Stimulated activated CD4-positive, alpha-beta T cell treated with anti-CD3 and anti-CD28 coated beads, Interleukin-12 subunit alpha, Interleukin-12 subunit beta, amount 100 ng/mL, for 4 hours (primary cell): ENCODE measurements at places on chromosomes 2 and 18.

GRCh38 chr2:51014759-51015158 lies 17.2 kb downstream of the NRXN1 start:
- DNase-seq: no peak

DNA sequence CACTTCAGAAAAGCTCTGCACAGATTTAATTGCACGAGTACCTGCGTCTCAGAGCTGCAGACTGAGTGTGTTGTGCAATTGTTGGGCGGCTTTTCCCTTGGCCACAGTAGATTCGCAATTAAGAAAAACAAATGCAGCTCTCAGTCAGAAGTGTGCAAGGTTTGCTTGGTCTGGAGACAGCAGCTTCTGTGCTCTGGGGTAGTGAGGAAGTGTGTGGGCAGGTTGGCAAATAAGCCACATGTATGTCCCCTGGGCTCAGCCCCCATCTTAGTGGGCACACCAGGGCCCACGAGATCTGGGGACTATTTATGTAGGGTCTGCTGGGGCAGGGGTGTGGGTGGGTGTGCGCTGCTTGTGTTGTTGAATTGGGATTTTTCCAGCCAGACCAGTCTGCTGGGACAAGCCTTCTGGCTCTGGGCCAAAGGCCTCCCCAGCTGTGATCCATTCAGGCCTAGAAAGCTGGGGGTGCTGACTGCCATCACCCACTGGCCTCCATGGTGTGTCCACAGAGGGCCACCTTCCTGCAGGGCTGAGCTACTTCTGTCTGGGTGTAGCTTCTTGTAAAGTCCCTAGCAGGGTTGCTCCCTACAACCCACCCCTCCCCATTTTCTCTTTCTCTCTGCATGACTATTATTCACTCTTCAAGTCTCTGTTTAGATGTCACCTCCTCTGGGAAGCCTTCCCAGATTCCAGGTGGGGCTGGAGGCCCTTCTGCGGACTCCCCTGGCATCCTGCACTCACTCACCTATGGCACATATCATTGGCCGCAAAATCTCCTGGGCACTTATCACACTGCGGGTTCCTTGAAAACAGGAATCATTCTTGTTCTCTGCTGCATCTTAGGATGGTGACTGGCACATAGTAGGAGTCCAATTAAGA lies 67.8 kb downstream of the ODC1 start:
- no peak for DNase-seq

GRCh38 chr2:171407030-171407675 lies 26.6 kb downstream of the METTL8 start:
- no peak for DNase-seq

- no peak for DNase-seq
These were observed 31.6 kb downstream of the LIMS1 start for GRCh38 chr2:108565778-108566375.

GRCh38 chr18:22342625-22343024 lies 75.1 kb downstream of the CTAGE1 start:
- DNase-seq: no peak

DNA sequence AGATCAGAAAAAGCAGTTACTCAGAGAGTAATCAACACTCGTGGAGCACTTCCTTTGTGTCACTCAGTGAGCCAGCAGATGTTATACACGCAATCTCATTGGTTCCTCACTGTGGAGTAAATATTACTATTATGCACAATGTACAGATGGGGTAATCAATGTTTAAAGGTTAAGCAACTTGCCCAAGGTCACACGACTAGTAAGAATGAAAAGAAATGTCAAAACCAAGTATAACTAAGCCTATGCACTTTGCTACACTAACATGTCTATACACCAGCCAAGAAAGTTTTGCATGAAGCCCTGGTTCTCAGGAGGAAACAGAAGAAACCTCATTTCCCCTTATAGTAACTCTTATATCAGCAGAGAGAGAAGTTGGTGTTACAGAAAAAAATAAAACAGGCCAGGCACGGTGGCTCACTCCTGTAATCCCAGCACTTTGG lies 5.4 kb downstream of the METTL21A start:
- DNase-seq: no peak

DNA sequence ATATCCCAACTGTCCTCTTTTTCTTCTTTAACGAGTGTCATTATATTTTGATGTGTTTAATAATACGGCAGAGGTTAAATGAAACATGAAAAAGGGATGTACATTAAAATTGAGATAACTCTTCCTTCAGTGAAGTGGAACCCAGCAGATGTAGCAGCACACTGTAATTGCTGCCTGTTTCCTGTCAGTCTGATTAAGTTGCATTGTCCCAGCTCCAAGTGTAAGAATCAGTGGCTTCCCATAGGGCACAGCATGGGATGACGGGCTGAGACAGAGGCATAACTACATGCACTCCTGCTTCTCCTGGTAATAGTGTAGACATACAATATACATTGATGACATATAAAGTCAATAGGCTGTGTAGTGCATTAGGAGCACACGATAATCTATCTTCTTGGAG lies 175.8 kb upstream of the TCF4 start:
- no peak for DNase-seq

GRCh38 chr2:45654250-45654649 lies 2.8 kb downstream of the PRKCE start:
- DNase-seq: no peak

DNA sequence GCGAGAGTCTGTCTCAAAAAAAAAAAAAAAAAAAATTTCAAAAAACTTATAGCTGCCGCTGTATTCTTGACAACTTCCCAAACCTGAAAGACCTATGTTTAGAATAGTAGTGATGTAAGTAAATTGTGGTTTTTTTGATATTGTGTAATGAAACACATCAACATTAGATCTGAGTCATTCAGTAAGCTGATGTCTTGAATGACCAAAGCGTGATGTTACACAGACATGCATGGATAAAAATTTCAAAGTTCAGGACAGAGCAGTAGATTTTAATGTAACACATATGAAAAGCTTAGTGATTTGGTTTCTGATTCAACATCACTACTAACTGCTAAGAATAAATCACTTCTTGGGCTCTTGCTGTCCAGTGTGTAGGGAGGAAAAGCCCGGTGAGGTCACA lies 69.3 kb upstream of the MEX3C start:
- DNase-seq: no peak

DNA sequence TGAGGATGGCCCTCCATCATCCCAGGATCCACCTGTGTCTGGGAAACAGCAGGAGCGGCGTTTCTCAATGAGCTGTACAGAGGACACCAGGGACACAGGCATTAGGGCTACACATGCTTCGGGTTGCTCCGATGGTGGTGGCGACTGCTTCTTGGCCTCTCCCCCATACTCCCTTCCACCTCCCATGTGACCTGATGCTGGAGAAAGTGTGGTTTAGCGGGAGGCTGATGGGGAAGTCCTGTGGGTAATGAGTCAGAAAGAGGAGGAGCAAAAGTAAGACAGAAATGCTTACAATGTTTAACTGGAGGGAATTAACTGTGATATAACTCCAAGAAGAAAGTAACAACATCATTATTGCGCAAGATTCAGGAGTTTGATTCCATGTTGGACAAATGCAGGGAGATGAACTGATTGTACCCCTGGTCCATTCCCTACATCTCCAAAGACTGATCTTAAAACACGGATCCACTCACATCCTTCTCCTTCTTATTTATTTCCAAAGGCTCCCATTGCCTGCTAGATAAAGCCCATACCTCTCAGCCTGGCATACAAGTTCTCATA lies 186.6 kb downstream of the NRP2 start:
- no peak for DNase-seq
